ENCODE measurements at places on chromosomes 7 and 10.

DNA sequence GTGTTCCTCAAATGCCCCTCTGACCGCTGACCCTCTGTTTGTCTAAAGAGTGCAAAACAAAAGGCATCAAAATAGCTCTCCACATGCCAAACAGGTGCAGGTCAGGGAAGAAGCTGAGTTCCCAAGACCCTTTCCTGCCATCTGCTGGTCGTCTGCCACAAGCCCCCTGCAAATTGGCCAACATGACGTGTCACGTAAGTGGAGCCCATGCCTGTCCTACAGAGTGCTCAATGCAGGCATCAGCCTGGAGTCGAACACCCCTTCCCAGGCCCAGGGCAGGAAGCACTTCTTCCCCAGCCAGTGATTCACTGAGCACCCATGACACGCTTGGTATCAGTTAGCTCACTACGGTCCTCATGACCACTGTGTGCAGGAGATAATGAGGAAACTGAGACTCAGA, 14.1 kb downstream of the TMEM72 start:
- no peak for DNase-seq

- no peak for DNase-seq
These were observed 14.9 kb downstream of the PFKFB3 start for GRCh38 chr10:6217611-6218010.

GRCh38 chr7:44046321-44047061, 2.0 kb downstream of the DBNL start:
- DNase-seq: no peak

GRCh38 chr10:44725404-44725803, 185.7 kb upstream of the TMEM72 start:
- DNase-seq: no peak

DNA sequence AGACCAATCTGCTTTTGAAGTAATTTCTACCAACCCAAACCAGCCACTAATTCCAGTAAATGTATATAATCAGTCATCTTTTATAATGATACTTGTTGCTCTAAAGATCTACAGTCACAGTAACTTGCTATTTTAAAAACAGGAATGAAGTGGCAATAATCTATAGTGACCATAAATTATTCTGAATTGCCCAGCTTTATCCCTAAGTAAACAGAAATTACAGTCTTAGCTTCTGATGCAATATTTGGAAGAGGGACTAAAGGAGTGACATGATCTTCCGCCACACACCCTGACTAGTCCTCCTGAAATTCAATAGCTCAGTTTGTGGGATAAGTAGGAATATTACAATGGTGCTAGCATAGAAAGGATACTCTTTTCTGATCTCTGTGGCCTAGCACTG, 96.1 kb downstream of the ATE1 start:
- no peak for DNase-seq

DNA sequence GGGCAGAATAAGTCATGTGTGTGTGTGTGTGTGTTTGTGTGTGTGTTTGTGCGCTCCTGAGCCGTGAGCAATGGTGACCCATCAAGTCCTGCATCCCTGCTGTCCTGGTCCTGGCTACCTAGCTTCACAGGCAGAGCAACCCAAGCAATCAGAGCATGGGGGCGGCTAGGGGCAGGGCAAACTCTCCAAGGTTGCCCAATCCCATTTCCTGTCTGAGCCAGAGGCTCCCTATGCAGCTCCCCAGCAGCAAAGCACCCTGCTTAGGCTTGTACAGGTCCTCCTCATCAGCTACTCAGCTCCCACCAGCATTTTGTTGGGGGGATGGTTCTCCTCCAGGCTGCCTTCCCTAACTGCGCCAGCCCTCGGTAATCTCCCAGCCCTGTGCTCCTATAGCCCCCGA, 31.1 kb upstream of the CRHR2 start:
- no peak for DNase-seq

DNA sequence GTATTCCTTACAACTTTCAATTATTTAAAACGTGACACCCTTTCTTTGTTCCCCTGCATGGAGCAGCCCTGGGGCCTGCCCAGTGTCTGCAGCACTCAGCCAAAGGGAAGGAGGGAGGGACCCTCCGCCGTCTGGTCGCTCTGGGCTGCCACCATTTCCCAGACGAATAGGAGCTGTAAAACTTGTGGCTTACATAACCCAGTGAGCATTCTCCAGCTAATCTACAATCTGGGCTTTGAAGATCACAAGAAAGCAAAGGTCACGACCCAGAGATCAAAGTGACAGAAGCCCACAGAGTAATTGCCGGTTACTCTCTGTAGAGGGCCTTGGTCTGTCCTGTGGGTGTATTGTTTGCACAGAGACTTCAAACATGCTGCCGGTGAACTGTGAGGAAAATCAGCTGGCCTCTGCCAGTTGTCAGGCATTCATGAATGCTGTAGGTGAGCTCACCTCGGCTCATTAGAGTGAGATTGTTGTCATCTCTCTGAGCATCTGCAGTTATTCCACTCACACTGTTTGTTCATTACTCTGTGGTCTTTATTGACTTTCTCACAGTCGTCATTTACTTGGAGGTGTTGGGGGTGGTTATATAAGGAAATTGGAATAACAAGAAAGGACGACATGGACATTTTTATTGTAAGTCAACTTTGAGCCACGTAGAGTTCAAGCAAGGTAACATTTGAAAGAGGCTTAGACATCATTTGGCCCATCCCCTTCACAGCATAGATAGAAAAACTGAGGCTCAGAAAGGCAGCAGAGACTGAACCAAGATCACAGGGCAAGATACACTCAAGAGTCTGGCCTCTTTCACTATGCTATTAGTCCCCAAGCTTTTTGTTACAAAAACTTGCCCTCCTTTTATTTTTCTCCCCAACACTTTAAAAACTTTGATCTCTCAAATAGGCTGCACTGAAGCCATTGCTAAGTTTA, 619.8 kb downstream of the LRMDA start:
- DNase-seq: no peak

DNA sequence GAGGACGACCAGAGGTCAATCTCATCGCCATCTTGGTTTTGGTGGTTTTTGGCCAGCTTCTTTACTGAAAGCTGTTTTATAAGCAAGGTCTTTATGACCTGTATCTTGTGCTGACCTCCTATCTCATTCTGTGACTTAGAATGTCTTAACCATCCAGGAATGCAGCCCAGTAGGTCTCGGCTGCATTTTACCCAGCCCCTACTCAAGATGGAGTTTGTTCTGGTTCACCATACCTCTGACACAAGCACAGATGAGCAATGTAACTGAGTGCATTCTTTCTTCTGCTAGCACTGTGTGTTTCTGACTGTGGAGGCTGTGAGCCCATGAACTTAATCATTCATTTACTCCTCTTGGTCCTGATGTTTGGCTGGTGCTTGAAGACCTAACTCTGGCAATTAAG, 794.5 kb upstream of the CELF2 start:
- no peak for DNase-seq

- no peak for DNase-seq
These were observed 63.7 kb downstream of the PRKG1 start for GRCh38 chr10:51137756-51138529.

GRCh38 chr10:48536916-48537890, 67.7 kb downstream of the ARHGAP22 start:
- no peak for DNase-seq

DNA sequence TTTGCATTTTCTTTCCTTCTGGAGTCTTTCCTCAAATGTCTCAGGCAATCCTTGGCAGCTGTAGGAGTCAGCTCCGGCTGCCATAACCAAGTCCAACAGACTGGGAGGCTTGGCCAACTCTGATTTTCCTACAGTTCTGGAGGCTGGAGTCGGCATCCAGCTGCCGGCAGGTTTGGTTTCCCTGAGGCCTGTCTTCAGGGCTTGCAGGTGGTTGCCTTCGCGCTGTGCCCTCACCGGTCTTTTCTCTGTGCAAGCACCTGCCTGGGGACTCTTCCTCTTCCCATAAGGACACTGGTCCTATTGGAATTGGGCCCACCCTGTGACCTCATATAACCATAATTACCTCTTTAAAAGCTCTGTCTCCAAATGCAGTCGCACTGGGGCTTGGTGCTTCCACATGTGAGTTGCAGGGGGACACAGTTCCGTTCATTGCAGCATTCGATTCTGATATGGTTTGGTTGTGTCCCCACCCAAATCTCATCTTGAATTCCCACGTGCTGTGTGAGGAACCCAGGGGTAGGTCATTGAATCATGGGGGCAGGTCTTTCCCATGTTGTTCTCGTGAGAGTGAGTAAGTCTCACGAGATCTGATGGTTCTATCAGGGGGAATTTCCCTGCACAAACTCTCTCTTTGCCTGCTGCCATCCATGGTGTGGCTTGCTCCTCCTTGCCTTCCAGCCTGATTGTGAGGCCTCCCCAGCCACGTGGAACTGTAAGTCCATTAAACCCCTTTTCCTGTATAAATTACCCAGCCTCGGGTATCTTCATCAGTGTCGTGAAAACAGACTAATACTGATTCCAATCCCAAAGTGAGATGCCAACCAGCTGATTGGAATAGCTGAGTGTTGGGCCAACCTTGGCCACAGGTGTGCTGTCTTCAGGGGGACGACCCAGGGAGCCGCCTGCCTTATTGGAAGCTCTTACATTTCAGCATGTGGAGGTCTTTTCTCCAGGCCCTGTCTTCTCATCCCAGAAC, 7.9 kb downstream of the GALNTL5 start:
- DNase-seq: no peak

- no peak for DNase-seq
These were observed 52.5 kb downstream of the NRCAM start for GRCh38 chr7:108403597-108404217.

DNA sequence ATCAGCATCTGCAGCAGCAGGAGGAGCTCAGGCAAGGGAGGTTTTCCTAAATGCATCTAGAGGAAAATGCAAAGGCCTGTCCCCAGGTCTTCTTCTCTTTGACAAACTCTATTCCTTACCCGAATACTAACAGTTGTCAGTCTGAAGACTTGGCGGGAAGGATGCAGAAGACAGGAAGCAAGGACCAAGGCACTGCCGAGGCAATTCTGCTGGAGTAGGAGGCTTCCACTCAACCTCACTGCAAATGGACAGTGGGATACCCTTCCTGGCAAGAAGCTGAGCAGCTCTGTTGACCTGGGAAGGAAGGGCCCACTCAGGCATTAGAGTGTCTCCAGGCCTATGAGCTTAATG, 373.0 kb downstream of the CCSER2 start:
- no peak for DNase-seq

GRCh38 chr10:123559066-123559822, 106.9 kb upstream of the GPR26 start:
- peak; percentile 42 for DNase-seq

GRCh38 chr7:17315974-17316373, 17.5 kb downstream of the AHR start:
- no peak for DNase-seq

- DNase-seq: no peak
These were observed 52.2 kb upstream of the SEC61G start for GRCh38 chr7:54811041-54811845.

- DNase-seq: no peak
These were observed 12.8 kb downstream of the MDFIC start for GRCh38 chr7:114934713-114935112.

DNA sequence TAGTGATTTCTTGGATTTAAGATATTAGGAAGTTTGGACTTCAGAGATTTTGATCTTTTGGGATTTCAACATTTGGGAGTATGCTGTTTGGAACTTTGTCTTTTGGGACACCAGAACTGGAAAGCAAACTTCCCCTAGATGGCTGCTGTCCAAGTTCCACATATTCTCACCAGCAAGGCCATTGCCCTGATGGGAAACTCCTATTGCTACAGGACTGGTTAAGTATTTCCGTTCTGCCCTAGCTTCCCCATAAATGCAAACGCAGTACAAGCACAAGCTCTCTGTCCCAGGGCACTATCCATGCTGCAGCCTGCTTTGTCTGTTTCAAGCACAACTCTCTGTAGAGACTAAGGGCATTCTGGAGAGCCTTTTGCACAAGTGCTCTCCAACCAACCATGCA, 79.3 kb upstream of the SLC25A13 start:
- no peak for DNase-seq

GRCh38 chr10:119281581-119282071, 74.3 kb downstream of the GRK5 start:
- no peak for DNase-seq

DNA sequence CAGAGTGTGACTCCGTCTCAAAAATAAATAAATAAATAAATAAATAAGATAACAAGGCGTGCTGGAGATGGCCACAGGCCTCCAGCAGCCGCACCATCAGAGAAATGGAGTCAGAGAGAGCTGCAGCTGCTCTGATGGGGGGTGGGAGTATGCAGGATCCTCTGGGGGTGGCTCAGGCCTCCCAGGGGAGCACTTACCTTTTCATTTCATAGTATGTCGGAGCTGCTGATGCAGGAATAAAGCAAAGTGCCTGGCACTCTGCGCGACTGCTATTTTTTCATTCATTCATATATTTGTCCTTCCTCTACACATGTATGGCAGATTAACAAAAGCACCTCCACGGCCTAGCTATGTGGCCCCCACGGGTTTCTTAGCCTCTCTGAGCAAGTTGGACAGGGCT, 175.9 kb downstream of the CUX1 start:
- no peak for DNase-seq

- DNase-seq: no peak
These were observed 636.6 kb downstream of the SDK1 start for GRCh38 chr7:3937605-3938004.

- no peak for DNase-seq
These were observed 11.5 kb upstream of the MICU1 start for GRCh38 chr10:72637398-72637857.

GRCh38 chr10:29804025-29804852, 169.5 kb upstream of the SVIL start:
- no peak for DNase-seq

GRCh38 chr10:102752934-102753664, 9.4 kb downstream of the WBP1L start:
- no peak for DNase-seq

GRCh38 chr10:111267673-111268072, 190.8 kb downstream of the ADRA2A start:
- DNase-seq: no peak

DNA sequence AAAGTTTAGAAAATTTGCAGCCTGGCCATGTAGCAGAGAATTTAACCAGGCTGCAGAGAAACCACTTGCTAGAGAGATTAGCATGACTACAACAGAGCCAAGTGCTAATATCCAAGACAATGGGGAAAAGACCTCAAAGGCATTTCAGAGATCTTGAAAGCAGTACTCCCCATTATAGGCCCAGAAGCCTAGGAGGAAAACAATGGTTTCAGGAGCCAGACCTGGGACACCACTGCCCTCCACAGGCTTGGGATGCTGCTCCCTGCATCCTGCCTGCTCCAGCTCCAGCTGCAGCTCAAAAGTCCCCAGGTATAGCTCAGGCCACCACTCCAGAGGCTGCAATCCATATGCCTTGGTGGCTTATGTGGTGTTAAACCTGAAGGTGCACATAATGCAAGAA, 101.5 kb upstream of the TMEM72 start:
- no peak for DNase-seq

GRCh38 chr7:151087245-151088018, 1.2 kb downstream of the AGAP3 start:
- DNase-seq: no peak

GRCh38 chr7:121382473-121382872, 13.6 kb downstream of the FAM3C start:
- no peak for DNase-seq

GRCh38 chr7:98223351-98223897, 12.2 kb downstream of the BHLHA15 start:
- no peak for DNase-seq

- DNase-seq: no peak
These were observed 81.9 kb upstream of the BTBD16 start for GRCh38 chr10:122189185-122189584.

- DNase-seq: no peak
These were observed 9.3 kb downstream of the DAGLB start for GRCh38 chr7:6438427-6438826.

Data from stimulated activated CD8-positive, alpha-beta memory T cell treated with anti-CD3 and anti-CD28 coated beads, Interleukin-12 subunit alpha, Interleukin-12 subunit beta, amount 100 ng/mL, for 4 hours (primary cell).